T1000 (cell line): ENCODE measurements at places on chromosomes 16 and 17.

GRCh38 chr16:19108409-19109287 lies 5.1 kb upstream of the ITPRIPL2 start:
- no peak for DNase-seq

DNA sequence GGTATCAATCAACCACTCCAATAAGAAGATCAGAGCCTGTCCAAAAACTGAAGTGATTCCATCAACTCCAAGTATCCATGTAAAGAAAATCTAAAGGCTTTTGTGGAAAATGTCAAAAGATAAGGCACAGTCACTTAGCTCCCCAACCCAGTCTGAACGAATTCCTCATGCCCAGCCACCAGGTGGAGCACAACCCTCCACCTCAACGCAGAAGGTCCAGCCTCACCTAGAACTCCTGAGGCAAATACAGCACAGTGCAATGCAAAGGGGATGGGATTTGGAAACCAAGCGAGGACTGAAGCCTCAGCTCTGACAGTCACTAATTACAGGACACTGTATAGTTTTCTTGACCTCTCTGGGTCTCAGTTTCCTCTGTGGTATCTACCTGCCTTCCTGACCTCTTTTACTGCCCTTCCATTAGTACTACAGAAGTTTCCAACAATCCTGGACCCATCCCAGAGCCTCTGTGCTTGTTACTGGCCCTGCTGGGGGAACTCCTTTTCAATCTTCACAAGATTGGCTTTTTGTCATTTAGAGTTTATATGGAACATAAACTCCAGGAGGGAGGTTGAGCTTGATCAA lies 2.0 kb downstream of the NCBP3 start:
- DNase-seq = no peak

DNA sequence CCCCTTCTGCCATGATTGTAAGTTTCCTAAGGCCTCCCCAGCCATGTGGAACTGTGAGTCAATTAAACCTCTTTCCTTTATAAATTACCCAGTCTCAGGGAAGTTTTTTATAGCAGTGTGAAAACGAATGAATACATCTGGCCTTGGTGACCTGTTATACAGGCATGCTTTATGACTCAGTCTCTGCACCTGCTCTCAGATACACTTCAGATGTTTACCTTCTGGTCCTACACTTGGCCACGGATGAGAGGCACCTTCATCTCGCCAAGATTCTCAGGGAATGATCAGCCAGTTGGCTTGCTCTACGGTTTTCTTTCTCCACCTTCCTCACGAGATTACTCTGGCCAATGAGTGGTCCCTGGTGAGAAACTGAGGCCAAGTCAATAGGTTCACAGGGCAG lies 304.7 kb downstream of the CA10 start:
- DNase-seq = no peak

- DNase-seq = no peak
These were observed 3.1 kb upstream of the ARL5C start for GRCh38 chr17:39169101-39169500.

GRCh38 chr16:87123356-87124001 lies 193.7 kb downstream of the C16orf95 start:
- no peak for DNase-seq

- no peak for DNase-seq
These were observed 48.9 kb downstream of the TEX2 start for GRCh38 chr17:64213995-64214811.

DNA sequence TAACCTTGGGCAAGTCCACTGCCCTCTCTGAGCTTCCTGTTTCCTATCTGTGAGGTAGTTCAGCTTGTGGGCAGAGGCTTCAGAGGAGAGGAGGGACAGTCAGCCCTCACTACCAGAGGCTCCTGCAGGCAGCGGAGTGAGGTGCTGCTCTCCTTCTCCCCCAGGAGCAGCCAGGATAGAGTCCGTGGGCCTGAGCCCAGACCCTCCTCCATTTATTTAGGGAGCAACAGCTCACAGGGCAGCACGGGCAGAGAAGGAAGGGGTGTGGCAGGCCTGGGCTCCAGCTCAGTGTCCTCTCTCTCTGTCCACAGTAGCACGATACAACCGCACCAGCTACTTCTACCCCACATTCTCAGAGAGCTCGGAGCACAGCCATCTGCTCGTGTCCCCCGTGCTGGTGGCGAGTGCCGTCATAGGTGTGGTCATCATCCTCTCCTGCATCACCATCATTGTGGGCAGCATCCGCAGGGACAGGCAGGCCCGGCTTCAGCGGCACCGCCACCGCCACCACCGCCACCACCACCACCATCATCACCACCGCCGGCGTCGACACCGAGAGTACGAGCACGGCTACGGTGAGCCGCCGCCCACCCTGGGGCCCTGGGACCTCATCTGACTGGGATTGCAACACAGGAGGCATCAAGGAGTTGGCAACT lies 42.3 kb downstream of the BEAN1 start:
- no peak for DNase-seq

GRCh38 chr17:65867014-65867413 lies 305.6 kb upstream of the AXIN2 start:
- DNase-seq = no peak

DNA sequence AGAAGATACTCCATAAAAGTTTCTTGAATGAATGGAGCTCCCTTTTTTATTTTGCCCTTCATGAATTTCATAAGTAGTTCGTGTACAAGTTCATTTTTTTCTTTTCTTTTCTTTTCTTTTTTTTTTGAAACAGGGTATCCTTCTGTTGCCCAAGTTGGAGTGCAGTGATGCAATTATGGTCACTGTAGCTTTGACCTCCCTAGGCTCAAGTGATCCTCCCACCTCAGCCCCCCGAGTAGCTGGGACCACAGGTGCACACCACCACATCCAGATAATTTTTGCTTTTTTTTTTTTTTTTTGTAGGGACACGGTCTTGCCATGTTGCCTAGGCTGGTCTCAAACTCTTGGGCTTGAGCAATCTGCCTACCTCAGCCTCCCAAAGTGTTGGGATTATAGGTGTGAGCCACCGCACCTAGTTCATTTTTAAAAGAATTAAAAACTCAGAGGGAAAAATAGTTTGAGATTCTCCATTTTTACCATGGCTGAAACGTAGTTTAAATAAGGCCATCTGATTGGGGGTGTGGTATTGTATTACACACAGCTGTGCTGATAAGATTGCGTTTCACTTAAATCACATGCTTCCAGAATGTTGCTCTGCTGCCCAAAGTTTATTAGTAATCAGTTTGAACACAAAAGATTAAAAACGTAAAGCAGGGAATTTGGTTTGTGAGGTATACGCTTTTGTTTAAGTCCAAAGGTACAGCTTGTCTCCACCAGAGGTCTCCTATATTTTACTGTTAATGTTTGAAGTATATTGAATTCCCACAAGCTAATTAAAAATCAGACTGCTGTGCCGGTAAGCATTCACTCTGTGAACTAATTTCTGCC lies 154.1 kb downstream of the SOCS1 start:
- DNase-seq = no peak

DNA sequence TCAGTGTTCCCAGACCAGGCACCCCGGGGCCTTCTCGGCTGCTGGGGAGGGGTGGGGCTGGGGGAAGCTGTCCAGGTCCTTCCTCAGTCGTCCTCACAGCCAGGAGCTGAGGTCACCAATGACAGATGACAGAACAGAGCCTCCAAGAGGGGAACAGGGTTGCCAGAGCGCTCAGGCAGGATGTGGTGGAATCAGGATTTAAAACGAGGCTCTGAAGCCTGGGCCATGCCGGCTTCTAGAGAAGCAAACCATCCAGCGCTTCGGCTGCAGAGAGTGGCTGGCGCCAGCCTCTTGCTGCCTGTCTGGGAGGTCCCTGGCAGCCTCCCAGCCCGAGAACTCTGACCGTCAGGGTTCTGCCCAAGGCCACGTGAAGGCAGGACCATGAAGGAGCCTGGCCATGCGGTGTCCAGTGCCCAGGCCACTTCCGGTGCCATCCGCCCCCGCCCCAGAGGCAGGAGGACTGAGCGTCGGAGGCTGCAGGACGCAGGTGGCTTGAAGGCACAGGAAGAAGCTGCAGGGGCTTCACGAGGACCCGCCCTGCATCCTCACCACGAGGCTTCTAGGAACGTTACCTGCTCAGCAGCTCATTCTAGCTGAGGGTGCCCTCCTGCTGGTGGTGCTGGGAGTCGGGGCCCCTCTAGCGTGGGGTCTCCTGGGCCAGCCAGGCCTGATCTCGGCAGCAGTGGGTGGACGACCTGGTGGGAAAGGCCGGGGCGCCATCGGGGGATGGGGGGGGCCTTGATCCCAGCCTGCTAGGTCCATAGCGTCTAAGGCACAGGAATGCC lies 78.5 kb downstream of the KLHDC4 start:
- no peak for DNase-seq

GRCh38 chr16:6146874-6147425 lies 1049.4 kb upstream of the EEF2KMT start:
- no peak for DNase-seq

DNA sequence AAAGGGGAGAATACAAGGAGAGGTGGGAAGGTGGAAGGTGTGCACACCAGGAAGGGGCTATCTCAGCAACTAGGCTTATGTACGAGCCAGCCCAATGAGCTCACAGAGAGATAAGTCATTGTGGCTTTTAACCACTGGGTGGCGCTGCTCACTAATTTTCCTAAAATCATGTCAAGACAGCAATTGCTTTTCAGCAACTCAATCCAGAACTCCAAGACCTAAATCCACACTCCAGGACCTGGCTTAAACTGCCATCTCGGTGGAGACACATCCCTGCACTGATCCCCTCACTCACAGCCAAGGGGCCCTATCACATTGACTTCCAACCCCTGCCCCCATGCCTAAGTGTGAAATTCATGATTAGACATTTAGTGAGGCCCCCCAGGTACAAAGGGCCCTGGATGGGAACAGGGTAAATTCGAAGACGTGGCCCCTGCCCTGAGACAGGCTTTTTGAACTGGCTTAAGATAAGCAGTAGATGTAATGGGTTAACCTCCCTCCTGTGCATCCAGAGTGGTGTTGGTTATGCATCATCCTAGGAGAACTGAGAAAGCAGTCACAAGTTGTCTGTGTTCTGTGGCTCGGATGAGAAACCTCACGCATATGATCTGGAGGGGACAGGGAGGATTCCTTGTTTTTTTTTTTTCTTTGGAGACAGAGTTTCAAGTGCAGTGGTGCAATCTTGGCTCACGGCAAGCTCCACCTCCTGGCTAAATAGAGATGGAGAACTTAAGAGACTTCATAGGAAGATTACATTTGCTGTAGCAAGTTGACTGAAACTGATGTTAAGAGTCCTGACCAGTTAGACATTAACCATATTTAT lies 11.5 kb downstream of the CCL16 start:
- no peak for DNase-seq

DNA sequence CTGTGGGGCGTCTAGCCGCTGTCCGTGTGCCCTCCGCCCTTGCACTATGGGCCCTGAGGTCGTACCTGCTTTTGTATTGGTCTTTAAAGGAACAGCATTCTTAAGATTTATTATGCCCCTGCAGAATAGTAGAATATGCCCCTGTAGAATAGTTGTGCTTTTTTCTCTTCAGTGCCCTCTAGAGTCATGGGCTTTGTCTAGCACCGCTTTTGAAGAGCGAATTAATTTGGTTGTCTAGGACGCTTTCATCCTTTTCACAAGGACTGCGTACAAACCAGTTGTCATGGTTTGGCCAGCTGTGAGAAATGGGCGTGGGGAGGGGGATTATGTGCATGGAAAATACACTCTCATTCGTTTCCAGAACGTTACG lies 621 bp downstream of the CEP95 start:
- no peak for DNase-seq

GRCh38 chr16:55651841-55652824 lies 3.7 kb upstream of the SLC6A2 start:
- DNase-seq = no peak

GRCh38 chr16:13439766-13440165 lies 480.2 kb upstream of the ERCC4 start:
- no peak for DNase-seq

DNA sequence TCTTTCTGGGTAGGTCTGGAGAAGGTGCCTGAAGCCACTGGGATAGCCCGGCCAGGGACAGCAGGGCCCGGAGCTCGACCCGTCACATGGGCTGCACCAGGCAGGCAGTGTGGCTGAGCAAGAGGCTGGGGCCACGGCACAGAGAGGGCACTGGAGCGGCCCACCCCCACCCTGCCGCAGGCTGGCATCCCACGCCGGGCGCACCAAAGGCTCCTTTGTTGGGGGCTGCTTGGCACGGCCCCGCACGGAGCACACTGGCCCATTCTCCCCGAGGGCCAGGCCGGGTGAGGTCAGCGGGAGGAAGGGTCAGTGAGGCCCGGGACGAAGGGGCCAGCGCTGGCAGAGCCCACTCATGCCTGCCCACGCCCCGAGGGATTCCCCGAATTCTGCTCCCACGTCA lies 36.5 kb upstream of the PVALEF start:
- no peak for DNase-seq

DNA sequence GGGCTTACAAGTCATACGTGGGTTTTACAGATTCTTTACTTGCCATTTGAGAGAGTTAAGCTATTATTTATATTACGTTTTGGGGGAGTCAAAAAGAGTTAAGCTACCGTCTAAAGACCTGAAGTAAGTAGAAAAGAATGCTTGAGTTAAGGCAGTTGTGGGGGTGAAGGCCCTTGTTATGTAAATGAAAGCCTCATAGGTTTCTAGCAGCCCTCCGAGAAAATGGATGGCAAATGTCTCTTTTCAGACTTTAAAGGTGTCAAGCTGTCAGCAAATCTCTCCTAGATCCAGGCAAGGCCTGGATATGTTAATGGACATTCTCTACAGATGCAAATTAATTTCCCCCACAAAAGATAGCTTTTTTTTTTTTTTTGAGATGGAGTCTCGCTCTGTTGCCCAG lies 7.2 kb upstream of the EIF4A3 start:
- DNase-seq = no peak

DNA sequence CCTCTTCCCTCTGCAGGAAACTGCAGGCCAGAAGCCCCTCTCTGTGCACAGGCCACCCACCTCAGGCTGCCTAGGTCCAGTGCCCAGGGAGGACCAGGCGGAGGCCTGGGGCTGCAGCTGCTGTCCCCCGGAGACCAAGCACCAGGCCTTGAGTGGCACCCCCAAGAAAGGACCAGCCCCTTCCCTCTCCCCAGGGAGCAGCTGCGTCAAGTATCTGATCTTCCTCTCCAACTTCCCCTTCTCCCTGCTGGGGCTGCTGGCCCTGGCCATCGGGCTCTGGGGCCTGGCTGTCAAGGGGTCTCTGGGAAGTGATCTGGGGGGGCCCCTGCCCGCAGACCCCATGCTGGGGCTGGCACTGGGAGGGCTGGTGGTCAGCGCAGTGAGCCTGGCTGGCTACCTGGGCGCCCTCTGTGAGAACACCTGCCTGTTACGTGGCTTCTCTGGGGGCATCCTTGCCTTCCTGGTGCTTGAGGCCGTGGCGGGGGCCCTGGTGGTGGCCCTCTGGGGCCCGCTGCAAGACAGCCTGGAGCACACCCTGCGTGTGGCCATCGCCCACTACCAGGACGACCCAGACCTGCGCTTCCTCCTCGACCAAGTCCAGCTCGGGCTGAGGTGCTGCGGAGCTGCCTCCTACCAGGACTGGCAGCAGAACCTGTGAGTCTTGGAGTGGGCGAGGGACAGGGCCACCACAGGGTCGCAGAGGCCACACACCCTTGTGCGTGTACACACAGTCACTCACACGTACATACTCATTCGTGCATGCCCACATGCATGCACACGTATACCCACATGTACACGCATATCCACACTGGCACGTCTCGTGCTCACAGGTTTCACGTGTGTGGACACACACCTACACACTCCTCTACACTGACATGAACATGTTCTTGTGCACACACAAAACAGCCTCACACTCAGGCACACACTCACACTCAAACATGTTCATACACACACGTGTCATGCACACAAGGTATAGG lies 8.3 kb downstream of the TSPAN10 start:
- DNase-seq = no peak

GRCh38 chr17:6461792-6462524 lies 17.7 kb downstream of the PIMREG start:
- DNase-seq = no peak
